Foreskin melanocyte (primary cell): ENCODE measurements at places on chromosomes 4 and X.
A peak's percentile ranks its signal among the peaks of the same experiment; 100 is the strongest.

DNA sequence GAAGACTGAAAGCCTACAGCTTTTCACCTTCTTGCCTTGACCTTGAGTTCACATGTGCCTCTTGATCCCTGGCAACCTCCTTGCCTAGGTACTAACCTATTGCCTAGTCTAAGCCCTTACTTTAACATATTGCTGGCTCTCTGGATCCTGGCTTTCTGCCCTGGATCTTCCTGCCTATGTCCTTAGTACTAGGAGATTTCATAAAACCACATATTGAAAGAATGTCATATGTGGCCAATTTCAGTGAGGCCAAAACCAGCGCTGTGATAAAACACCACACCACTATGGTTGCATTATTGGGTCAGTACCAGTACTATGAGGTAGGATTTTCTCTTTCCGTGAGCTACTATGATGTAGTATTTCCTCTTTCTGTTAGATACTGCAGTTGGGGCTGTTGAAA, 80.4 kb downstream of the CT47B1 start:
- DNase-seq = no peak

DNA sequence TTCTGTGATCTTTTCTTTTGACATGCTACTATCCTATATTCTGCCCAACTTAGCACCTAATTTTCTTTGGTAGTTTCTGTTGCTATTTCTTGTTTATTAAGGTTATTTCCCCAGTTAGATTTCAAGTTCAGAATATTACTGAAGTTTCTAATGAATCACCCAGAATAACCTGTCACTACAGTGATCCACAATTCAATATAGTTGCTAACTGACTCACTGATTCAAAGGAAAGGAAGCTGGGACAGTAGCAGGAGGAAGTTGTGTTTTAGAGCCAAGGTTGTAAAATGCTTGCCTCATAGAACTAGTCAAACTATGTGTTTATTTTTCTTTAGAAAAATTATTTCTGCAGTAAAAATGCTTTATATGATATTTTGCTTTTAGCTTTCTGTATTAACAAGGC, 37.4 kb downstream of the PAK3 start:
- no peak for DNase-seq

DNA sequence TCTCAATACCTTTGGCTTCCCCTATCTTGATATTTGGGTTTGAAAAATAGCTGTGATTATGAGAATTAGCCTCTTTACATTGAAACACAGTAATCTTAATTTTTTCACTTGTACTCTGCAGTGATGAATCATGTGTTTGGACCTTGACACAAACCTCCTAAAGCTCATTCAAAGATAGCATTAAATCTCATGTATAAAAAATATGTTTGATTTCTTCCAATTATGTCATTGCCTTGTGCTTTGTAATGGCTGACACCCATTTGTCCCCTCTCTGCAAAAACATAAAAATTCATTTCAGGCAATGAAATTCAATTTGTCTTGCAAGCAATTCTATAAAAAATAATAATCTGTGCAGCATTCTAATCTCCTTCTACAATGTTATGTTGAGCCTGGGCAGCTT, 422.4 kb upstream of the BOD1L1 start:
- no peak for DNase-seq

- DNase-seq = no peak
These were observed 93.3 kb upstream of the SCML1 start for GRCh38 chrX:17644001-17644400.

GRCh38 chrX:39830414-39830813, 267.3 kb downstream of the BCOR start:
- no peak for DNase-seq

DNA sequence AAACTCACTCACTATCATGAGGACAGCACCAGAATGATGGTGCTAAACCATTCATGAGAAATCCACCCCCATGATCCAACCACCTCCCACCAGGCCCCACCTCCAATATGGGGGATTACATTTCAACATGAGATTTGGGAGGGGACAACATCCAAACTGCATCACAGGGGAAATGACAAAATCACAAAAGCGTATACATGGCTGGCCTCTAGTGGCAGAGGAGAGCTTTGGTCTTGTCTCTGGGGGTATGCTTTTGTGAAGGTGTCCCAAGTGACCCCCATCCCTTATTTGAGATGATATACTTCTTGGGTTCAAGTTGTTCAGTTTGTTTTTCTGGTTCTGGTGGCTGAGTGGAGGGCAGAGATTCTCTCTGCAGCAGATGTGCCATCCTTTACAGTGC, 8.5 kb upstream of the SETD7 start:
- DNase-seq = no peak

DNA sequence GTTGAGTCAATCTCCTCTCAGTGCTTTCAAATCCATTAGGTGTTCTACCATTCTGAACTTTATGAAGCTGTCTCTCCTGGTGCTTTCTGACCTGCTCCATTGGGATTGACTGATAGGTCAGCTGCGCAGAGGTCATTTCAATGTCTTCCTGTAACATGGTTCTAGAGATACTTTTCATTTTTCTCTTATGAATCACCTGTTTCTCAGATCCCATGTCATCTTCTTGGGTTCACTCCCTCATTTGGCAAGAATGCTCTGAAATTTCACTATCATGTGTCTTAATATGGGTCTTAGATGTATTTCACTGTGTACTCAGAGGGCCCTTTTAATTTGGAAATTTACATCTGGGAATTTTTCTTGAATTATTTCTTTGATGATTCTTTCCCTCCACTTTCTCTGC, 13.8 kb upstream of the PGM2 start:
- no peak for DNase-seq

GRCh38 chrX:93585661-93586060, 87.7 kb downstream of the NAP1L3 start:
- DNase-seq = no peak

DNA sequence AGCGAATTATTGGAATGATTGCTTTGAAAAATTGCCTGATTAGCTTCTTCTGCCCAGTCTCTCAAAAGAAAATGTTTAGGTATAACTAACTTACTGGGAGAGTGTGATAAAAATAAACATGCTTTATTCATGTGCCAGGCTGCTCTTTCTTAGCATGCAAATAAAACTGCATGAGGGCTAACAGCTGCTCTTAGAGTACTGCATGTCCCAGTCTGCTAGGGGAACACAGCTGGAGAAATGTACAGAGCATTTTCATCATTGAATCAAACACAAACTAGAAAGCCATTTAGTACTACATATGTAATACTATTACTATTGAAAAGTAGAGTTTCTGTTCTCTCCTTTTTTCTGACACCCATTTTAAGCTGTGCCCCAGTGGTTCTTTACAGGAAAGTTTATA, 726.0 kb downstream of the GRID2 start:
- no peak for DNase-seq

DNA sequence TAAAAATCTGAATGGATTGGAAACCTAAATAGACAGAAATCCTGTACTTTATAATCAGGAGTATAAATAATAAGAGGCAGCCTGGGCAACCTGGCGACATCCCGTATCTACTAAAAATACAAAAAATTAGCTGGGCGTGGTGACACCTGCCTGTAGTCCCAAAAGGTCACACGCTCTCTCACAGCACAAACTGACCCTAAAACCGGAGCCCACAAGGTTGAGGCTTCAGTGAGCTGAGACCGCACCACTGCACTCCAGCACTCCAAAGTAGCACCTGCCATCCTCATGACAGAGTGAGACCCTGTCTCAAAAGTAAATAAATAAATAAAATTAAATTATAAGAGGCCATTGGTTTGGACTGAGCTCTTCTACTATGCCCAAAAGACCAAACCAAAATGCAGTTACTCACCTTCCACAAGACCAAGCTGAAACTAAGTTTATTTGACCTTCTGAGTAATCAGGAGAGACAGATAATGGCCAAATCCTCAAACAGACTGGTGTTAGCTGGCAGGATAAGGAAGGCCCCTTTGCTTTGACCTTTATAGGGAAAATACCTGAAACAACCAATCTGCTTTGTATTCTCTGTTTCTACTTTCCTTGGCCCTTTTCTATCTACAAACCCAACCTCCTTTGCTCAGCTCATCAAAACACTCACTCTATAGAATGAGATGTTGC, 3.2 kb upstream of the GRSF1 start:
- no peak for DNase-seq

DNA sequence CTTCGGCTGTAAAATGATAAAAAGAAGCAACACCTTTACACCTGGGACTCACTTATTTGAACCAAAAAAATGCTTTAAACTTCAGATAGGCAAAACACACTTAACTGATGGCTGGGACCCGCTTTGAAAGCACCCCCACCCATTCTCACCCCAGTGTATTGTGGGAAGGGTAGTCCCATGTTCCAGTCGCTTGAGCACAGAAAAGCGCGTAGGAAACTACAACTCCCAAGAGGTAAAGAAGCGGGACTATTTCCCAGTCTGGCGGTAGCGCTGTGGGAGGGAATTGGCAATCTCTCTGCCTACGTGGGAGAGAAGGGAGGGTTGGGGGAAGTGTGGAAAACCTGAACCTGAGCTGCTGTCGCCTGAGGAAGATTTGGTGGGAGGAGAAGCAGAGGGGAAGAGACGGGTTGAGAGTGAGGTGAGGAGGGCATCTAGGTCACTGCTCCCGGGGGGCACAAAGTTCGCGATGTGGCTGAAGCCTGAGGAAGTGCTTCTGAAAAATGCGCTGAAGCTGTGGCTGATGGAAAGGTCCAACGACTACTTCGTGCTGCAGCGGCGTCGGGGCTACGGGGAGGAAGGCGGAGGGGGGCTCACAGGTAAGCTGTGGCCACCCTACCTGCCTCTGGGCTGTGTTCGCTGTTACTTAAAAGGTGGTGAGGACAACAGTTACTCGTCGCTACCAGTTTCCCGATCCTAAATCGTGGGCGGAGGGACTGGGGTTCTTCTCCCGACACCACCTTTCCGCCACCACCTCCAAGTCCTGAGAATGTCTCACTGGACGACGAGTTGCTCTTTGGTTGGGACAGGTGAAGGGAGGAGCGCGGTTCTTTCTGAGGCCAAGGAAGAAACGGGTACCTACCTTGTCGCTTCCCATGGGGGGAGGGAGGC, at the start of gene TBC1D8B:
TSS of gene TBC1D8B (plus strand) at position 286 of the 888 bp plus-strand sequence. CDS start at position 467, 181 bp downstream.
- peak; percentile 81 for DNase-seq

- no peak for DNase-seq
These were observed 62.1 kb upstream of the LANCL3 start for GRCh38 chrX:37509349-37509748.

GRCh38 chr4:46450556-46450955, 60.6 kb upstream of the GABRA2 start:
- DNase-seq = peak; percentile 60

- no peak for DNase-seq
These were observed 5.1 kb downstream of the CCDC160 start for GRCh38 chrX:134241960-134242619.

GRCh38 chr4:104815665-104816064, 321.0 kb upstream of the CXXC4 start:
- DNase-seq = no peak

- no peak for DNase-seq
These were observed 67.2 kb upstream of the CCSER1 start for GRCh38 chr4:90060039-90060438.

DNA sequence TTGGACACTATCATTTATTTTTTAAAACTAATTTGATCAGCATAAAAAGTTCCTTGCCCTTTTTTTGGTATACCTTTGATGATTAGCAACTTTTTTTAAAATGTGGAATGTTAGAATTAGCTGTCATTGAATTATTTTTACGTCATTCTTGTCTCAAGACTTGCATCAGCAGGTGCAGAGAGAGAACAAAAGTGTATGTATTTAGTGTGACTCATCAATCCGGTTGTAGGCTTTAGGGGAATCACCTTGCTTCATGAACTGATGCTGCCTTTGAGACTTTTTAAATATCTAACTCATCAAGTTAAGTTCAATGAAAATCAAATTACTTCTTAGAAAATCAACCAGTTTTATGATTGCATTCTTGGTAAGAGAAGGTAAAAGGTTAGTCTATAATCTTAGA, 125.1 kb downstream of the ARX start:
- DNase-seq = no peak

- no peak for DNase-seq
These were observed 152.6 kb downstream of the CRLF2 start for GRCh38 chrX:1059576-1060561.

GRCh38 chr4:8710946-8711345, 118.4 kb downstream of the CPZ start:
- DNase-seq = no peak

DNA sequence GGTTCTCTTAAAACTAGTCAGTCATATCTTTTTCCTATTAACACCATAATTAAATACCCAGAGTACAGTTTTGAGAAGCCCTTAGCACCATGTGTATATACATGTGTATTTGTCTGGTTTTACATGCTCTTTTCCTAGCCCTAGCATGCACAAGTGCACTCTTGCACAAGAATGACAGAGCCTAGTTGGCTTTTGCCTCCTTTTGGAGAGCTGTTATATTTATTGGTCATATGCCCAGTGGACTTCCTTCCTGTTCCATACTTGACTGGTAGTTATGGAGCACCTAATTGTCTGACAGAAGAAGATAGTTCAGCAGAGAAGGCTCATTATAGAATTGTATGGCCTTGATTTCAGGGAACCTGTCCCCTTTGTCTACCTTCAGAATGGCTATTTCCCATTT, 155.6 kb downstream of the ARX start:
- no peak for DNase-seq

GRCh38 chr4:10623241-10623640, 61.3 kb downstream of the CLNK start:
- no peak for DNase-seq

GRCh38 chr4:162016991-162017390, 146.8 kb downstream of the FSTL5 start:
- no peak for DNase-seq

GRCh38 chr4:89368861-89369260, 61.3 kb upstream of the GPRIN3 start:
- DNase-seq = no peak

DNA sequence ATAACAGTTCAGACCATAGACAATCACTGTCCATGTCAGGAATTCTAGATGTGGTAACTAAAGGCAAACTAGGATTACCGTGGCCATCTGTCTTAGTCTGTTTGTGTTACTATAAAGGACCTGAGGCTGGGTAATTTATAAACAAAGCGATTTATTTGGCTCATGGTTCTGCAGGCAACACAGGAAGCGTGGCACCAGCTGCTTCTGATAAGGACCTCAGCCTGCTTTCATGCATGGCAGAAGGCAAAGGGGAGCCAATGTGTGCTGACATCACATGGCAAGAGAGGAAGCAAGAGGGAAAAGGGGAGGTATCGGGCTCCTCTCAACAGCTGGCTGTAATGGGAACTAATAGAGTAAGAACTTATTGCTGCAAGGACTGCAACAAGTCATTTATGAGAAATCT, 376.7 kb downstream of the GPM6A start:
- DNase-seq = no peak

DNA sequence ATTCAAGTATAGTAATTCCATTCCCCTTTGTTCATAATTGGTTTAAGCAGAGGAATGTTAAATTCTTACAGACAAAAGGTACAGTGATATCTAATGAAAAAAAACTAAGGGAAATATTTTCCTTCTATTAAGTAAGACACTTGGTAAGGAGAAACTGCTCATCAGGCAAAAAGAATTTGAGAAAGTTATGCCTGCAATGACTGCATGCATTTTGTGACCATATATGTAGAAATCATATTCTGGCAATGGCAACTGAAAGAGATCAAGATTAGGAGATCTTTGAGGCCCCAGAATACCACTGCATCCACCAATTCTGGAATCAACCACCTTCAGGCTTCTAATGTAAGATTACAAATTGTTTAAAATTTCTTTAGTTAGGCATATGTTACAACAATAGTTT, 364.8 kb downstream of the PCDH10 start:
- no peak for DNase-seq
